GM12865 (cell line): ENCODE measurements at places on chromosomes 12 and 14.

DNA sequence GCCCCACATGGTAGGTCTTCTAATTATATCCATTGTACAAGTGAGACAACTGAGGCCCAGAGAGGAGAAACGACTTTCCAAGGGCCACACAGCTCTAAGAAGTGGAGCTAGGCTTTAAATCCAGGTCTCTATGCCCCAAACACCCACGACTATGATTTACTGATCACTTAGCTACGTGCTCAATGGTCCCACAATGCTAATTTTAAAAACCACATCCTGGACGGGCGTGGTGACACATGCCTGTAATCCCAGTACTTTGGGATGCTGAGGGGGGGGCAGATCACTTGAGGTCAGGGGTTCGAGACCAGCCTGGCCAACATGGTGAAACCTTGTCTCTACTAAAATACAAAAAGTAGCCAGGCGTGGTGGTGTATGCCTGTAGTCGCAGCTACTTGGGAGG, 8.4 kb upstream of the MLEC start:
- DNase-seq: peak; percentile 69

GRCh38 chr14:67515386-67516079, 17.6 kb upstream of the PLEKHH1 start:
- DNase-seq: peak; percentile 45

DNA sequence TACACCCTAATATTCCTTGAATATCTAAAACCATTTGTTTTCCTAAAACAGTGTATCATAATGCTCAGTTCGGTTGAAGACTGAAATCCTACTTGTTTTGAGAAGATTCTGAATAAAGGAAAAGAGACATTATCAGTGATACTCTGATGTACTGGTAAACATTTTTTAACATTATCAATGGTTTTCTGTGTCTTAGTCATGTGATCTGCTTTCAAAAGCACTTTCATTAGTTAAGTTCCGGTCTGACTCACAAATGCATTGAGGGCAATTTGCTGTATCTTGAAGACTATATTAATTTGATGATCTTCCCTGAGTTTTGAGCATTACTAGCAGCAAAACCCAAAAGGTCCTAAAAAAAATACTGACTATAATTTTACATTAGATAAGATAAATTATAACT, 145.6 kb downstream of the PRKD1 start:
- DNase-seq: no peak

- DNase-seq: peak; percentile 58
Observed at GRCh38 chr12:85872497-85873091, 1.5 kb upstream of the NTS start.

DNA sequence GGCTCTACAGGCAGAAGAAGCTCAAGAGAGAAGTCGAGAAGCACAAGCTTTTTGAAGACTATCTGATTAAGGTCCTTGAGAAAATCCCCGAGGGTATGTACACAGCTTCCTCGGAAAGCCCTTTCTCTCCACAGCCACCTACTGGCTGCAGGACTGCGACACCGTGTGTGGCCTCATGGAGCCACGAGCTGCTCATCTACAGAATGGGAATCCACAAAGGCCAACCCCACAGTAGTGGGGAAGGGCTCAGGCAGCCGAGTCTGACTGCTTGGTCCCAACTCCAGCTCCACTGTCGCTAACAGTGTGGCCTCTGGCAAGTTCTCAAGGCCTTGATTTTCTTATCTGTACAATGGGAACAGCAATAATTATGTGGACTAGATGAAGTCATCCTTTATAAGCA, 2.5 kb downstream of the CCDC197 start:
- peak; percentile 69 for DNase-seq

- DNase-seq: no peak
Observed at GRCh38 chr14:69501423-69501838, 16.9 kb downstream of the PLEKHD1 start.

- DNase-seq: peak; percentile 86
Observed at GRCh38 chr12:111404362-111405148, 1.2 kb upstream of the SH2B3 start.

DNA sequence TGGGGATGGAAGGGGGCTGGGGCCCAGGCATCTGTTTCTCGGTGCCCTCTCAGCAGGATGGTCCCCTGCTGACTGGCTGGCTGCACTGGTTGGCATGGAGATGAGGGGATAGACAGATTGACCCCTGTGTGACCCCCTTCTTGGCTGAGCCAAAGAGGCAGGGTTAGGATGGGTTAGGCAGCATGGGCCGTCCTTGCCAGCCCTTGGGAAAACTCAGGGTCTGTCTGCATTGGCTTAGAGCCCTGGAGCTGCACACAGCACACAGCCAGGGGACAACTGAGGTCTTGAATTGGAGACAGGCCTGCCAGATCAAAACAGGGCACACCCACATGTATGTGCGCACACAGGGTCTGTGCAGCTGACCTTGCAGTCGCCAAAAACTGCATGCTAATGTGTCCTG, 11.2 kb upstream of the LRP1-AS start:
- no peak for DNase-seq

DNA sequence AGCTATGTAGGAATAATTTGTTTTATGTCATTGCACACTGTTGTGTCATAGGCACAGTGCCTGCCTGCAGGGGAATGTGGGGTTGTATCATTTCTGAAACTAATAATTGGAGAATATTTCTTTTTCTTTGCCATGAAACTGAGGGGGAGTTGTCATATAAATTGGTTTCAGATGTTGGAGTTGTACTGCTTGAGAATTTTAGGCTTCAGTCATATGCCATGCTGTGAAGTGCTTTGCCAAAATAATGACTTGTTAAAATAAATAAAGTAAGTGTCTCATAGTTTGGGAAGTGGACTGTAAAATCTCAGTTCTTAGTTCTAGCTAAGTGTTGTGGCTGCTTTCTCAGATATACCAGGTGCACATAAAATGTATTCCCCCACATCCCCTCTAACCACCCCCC, 116.8 kb downstream of the DAAM1 start:
- DNase-seq: no peak

DNA sequence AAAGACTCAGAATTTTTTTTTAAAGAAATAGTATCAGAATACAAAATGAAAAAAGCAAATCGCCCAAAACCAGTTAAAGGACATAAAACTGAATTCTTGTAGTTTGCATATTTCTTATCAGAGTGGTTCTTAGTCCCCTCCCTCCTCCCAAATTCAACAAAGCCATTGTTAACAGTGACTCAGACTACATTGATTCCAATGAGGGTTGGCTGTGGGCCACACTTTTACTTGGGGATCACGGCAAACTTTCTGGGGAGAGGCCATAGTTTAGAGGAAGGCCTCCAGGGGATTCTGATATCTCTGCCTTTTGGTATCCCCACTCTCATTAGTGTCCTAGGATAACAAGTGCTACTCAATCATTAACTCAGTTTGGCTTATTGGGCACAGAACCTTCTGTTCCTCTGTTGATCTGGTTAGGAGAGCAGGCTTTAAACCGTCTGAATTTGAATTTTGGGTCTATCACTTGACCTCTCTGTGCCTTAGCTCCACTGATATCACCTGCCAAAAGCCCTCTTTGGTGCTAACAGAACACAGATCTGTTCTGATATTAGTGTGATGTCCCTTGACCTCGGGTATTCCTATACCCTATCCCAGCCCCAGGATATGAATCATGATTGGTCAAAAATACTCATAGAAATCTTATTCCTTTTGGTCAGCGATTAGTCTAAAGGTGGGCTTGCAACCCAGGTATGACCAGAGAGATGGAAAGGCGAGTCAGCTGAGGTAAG, 45.2 kb upstream of the APPL2 start:
- DNase-seq: no peak

GRCh38 chr12:68264857-68265256, 11.5 kb upstream of the IL22 start:
- DNase-seq: no peak

DNA sequence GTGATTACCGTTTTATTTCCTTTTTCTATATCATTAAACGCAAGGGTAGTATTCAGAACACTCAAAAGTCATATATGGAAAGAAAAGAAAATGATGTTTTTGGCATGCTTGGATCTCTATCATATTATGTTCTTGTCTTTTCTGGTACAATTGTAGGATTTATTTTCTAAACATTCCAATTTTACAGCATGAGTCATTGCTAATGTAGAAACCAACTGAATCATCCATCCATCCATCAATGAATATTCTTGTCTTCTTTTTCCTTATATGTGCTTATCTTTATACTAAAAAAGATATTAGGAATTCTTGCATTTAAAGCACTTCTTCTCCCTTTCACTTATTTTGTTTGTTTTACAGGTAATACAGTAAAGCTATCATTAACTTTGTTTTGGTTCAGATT, 20.4 kb upstream of the AMIGO2 start:
- DNase-seq: no peak

DNA sequence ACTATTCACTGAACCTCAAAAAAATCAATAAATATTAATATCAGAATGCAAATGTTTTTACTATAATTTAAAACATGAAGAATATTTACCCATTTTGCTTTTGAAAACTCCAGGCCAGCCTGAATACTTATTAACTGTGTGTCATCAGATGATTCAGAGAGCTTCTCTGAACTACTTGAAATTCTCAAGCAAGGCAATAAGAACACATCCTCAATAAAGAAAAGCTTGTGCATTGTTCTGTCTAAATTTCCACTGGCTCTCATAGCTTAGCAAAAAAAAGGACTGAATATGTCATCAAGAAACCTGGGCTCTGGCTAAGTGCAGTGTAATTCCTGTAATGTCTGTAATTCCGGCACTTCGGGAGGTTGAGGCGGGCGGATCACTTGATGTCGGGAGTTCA, 194.1 kb downstream of the BTG1 start:
- no peak for DNase-seq

GRCh38 chr12:39638840-39639239, 19.2 kb upstream of the ABCD2 start:
- no peak for DNase-seq

GRCh38 chr12:45458238-45458637, 242.3 kb downstream of the ANO6 start:
- no peak for DNase-seq

DNA sequence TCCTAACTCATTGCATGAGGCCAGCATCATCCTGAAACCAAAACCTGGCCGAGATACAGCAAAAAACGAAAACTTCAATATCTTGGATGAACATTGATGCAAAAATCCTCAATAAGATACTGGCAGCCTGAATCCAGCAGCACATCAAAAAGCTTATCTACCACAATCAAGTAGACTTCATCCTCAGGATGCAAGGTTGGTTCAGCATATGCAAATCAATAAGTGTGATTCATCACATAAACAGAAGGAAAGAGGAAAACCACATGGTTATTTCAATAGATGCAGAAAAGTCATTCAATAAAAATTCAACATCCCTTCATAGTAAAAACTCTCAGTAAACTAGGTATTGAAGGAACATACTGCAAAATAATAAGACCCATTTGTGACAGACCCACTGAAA, 56.5 kb upstream of the PPFIA2 start:
- no peak for DNase-seq

GRCh38 chr12:56414401-56414800, 34.8 kb downstream of the TIMELESS start:
- no peak for DNase-seq

DNA sequence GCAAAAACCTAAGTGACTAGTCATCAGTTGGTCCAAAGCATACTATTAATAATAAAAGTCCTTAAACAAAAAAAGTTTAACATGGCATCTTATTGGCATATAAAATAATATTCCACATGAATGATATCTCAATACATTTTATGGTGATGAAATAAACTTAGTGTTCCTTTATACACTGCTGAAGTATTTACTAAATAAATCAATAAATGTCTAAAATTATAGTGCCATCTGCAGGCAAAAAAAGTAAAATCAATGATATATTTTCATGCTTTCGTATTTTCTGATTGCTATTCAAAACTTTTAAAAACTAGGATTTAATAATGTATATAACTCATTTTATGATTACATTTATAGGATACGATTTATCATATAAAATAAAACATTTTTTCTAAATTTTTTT, 30.5 kb downstream of the PUS7L start:
- DNase-seq: no peak

DNA sequence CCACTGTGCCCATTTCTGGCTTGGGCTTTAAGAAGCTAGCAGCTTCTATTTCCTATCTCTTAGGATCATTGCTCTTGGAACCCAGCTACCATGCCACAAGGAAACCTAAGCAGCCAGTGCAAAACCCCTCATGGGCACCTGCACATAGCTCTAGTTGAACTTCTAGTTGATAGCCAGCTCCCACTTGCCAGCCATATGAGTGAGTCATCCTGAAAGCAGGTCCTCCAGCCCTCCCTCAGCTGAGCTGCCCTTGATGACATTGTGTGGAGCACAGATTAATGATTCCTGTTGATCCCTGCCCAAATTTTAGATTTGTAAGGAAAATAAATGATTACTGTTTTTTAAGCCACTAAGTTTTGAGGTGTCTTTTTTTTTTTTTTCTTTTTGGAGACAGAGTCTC, 234.2 kb upstream of the FBXO33 start:
- DNase-seq: peak; percentile 11

DNA sequence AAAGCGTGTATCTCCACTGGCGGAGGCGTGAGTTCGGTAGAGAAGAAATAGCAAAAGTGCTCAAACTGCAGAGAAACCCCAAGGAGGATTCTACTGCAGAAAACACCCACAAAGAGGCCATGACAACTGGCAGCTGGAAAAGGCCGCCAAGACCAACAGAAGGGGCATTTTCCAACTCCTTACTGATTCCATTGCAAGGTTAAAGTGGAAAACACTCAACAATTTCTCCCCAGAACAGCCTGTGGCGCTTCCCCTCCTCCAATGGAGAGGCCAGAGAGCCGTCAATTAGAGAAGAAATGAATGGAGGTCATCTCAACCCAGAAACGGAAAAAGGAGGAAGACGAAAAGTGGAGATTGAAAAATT, 618 bp upstream of the ANKRD52 start:
- no peak for DNase-seq

- DNase-seq: no peak
Observed at GRCh38 chr14:32998433-32998832, 59.8 kb downstream of the NPAS3 start.

- DNase-seq: no peak
Observed at GRCh38 chr12:39592295-39592694, 27.3 kb downstream of the ABCD2 start.

DNA sequence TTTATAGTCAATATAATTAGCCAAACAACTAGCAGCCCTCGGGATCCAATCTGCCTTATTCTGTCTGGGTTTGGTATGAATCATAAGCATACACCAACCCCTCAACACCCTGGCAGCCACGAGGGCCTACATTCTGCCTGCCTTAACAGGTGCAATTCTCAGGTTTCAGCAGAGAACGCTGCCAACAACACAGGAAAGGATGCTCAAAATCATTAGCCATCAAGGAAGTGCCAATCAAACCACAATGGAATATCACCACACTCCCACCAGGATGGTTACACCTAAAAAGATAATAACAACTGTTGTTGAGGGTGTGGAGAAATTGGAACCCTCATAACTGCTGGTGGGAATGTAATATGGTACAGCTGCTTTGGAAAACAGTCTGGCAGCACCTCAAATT, 122.8 kb downstream of the TTC7B start:
- DNase-seq: no peak

- DNase-seq: no peak
Observed at GRCh38 chr12:116278667-116279066, 1.2 kb upstream of the MED13L start.

DNA sequence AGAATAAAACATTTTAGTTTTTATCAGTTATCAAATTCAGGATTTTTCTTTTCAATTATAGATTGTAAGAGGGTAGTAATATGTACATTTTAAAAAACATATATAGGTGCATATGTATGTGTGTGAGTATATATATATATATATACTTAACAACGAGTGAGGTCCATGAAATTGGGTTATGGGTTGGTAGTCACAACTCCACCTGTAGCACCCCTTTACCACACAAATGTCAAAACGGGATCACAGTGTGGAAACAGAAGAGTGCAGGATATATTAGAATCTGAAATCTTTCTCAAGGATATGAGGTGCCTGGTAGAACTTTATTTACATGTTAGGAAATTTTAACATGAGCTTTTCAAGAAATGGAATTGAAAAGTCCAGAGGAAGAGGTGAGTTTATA, 31.3 kb downstream of the MIA2 start:
- DNase-seq: no peak
